ENCODE measurements at places on chromosomes 16 and 17.
A peak's percentile ranks its signal among the peaks of the same experiment; 100 is the strongest.

- peak; percentile 88 for DNase-seq
Measured at GRCh38 chr17:81500047-81500446, 12.6 kb downstream of the ACTG1 start.

- no peak for DNase-seq
Measured at GRCh38 chr16:760065-760464, 469 bp upstream of the MSLN start.

DNA sequence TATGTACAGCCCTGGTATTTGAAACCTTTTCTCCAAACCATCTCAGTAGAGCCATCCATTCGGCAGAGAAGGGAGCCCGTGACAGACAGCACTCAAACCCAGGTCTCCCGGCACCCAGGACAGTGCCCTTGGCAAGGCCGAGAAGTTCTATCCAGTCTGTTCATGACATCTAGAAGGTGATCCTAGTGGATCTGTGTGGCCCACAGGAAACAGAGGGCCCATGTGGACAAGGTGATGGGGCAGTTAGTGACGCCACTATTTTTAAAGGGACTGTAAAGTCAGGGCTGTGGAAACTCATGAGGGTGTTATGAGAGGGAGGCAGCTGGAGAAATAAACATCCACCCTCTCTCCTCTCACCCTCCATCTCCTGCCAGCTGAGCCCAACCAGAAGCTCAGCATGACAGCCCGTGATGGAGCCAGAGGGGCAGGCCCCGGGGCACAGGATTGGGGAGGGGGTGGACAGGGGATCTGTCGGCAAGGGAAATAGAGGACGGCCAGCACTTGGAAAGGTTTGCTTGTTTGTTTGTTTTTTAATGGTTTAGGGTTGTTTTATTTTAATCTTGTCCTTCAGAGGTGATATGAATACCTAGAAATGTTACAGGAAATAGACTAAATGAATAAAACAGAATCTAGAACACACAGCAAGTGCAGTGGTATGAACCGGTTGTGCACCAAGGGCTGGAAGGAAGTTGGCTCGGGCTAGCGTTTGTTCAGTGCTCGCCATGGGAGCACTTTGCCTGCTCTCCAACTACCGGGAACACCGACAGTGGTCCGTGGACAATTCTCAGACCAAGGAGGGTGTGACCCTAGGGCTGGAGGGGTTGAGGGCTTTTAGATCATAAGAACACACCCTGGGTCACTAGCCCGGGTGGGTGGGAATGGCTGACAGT lies 17.1 kb downstream of the MYLK3 start:
- peak; percentile 37 for DNase-seq

- DNase-seq = no peak
Measured at GRCh38 chr17:58829172-58829637, 73.6 kb downstream of the PPM1E start.

DNA sequence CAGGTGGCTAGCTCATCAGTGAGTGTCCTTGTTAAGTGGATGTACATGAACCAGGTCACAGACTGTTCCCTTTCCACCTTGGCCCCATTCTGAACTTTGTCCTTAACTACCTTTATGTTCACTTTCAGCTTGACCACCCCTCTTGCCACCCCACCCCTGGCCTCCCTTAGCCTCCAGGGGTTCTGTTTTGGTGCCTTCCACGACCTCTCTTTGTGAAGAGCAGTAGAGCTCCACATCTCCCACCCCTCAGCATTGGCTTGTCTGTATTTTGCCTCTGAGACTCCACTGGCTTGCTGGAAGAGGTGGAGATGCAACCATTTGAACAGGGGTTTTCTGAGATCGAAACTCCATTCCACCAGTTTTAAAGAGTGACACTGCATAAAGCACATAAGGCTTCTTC lies 123.5 kb downstream of the RGS9 start:
- DNase-seq = no peak

GRCh38 chr17:79048826-79049755 lies 25.1 kb downstream of the C1QTNF1 start:
- DNase-seq = no peak

DNA sequence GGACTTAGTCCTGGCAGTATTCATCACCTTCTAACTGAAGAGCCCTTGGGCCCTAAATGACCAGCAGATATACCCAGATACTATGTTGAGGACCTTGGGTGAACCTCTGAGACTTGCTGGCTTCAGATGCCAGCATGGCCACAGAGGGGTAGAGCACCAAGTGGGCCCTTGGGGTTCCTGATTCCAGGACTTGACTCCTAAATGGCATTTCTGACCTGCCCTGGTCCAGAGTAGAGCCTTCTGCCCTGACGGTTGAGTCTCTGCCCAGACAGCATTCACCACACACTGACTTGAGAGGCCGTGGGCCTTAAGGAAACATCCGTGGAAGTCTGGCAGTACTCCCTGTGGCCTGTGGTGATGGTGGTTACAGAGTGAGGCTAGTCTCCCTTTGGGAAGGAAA lies 2.8 kb upstream of the APPBP2 start:
- DNase-seq = no peak

DNA sequence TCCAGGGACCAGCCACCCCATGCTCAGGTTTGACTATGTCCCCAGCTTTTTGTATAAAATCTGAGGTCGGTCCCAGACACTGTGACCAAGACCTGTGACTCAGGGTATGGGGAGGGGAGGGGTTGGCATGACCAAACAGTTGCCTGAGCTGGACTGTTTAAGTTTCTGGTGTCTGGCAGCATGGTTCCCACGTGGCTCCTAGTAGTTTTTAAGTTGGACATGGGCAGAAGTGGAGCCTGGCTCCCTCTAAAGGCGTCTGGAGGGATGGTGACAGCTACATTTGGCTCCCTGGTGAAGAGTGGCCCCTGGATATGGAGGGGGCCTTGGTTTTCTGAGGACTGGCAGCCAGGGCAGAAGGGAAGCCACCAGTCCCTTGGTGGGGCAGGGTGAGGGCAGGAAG lies 7.9 kb downstream of the SMCR8 start:
- DNase-seq = no peak

DNA sequence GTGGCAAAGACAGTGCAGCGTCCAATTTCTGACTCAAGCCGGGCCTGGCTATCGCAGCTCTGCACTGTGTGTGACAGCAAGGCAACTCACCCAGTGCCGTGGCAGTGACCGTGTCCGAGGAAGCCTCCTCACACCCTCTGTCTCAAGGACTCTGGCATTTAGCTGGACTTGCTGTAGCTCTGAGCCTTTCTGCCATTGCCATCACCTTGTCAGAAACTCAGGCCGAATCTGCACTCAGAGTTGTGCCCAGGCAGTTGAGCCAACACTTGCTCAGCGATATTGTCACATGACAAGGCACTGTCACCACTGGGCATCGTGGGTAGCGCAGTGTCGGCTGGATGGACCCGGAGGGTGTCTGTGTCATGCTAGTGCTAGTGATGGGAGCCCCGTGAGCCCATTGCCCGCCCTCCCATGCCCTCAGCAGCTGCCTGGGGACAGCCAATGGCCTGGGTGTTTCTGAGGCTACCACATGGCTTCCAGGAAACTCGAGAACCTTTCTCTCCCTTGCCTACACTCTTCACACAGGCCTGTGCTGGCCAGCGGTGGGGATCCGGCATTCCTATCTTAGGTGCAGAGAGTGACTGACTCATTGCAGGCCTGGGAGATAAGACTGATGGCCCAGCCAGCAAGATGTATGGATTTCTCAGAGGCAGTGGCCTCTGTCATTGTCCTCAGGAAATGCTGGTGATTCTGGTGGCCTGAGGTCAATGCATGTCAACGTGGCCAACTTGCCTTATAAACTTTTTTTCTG lies 22.1 kb upstream of the STH start:
- peak; percentile 97 for DNase-seq

DNA sequence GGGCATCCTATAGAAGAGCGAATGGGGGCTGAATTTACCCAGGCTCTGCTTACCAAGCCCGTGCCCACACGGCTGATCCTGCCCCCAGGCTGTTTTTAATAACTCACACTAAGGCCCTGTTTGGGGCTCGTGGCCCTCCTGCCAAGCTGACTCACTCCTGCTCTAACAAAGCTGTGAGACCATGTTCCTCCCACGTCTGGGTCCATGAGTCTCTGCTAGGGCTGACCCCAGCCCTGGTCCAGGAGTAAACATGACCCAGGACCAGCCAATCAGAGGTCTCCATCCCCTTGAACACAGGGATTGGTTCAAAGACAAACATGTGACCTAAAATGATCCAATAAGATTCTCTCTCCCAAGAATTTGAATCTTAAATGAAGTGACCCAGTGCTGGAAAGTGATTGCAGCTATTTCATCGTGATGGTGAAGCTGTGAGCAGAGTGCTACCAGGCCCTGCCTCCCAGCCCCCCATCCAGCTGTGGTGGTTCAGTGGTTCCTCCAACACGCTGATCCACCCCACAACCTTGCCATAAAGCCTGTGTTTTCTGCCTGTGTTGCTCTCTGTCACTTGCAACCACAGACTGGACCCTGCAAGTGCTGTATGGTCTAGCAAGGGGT lies 57.2 kb downstream of the C16orf82 start:
- peak; percentile 48 for DNase-seq

GRCh38 chr17:74935585-74936469 lies at the start of gene OTOP3:
Gene OTOP3, plus strand, starts transcription at chr17:74935898. Its CDS starts 24 bp downstream, at chr17:74935922.
- no peak for DNase-seq

DNA sequence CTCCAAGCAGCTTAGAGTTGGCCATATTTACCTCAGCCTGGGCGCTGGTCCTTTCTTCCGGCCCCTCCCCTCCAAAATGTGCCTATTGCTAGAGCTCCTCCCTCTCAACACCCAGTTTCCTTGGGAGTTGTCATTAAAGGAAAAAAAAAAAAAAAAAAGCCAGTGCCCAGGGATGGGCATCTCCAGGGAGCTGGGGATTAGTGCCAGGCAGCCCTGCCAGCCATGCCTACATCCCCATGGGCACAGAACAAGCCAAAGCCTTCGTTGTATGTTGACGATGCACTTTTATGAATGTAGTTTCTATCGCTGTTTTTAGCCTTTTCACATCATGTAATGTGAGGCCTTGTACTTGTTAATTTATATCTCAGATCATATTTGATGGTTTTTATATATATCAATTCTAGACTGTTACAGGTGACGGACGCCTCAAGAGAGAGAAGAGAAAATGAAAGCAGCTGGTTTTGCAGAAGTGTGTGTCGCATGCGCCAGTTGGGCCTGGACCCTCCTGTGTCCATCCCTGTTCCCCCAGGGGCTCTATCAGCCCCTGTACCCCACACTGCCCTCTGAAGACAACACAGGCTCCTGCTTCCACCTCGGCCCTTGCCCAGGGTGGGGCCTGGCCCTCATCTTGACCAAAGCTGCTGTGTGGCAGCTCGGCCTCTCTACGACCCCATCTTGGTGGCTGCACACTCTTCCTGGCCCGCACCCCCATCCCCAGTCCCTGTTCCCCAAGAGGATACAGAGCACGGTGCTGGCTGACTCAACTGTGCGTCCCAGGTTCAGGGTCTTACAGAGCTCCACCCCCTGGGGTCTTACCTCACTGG lies 4.8 kb downstream of the LIMD2 start:
- DNase-seq = no peak

- DNase-seq = no peak
Measured at GRCh38 chr16:53895433-53895832, 191.5 kb downstream of the FTO start.

GRCh38 chr17:17147821-17148220 lies 58.3 kb downstream of the PLD6 start:
- DNase-seq = no peak

GRCh38 chr16:54355251-54355650 lies 68.7 kb upstream of the IRX3 start:
- no peak for DNase-seq

DNA sequence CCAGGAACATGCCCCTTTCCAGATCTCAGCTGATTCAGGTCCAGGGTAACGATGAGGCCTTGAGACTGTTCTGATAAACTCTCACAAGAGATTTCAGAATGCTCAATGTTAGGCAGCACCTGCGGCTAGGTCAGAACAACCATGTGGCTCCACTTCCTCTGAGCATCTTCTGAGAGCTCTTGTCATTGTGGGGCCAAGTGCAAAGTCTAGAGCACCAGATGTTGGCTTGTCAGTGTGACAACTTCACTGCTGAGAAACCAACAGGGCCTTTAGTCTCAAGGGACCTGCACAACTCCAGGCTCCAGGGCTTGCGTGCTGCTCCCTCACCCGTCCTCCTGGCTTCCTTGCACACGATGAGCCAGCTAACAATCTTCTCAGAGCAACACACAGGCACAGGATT lies 29.0 kb downstream of the FCSK start:
- DNase-seq = no peak

- DNase-seq = peak; percentile 12
Measured at GRCh38 chr17:43129671-43130010, 4.5 kb upstream of the BRCA1 start.

DNA sequence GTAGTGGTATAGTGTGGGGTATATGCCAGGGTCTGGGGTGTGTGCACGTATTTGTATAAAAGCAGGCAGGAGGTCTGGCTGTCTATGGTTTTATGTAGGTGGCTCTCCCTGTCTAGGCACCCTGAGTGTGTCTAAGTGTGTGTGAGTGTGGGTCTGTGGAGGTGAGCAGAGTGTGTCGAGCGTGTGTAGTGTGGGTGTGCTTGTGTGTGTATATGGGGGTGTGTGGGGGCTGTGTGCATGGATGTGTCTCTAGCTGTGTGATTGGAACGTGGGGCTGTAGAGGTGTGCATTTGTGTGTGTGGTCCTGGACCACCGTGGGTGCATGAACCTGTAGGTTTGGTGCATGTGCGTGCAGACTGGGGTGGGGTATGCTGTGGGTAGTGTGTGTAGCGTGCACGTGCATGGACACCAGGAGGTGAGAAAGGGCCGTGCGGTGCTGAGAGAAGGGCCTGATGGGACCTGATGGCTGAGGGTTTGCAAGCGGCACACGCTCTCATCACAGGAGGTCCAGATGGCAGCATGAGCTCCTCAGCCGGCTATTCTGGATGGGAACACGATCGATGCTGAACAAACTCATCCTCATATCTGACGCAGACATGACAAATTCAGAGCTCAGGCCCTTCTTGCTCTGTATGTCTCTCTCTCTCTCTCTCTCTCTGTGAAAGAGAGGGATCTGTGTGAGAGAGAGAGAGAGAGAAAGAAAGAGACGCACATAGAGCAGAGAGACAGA lies 27.7 kb downstream of the SPACA3 start:
- peak; percentile 40 for DNase-seq

DNA sequence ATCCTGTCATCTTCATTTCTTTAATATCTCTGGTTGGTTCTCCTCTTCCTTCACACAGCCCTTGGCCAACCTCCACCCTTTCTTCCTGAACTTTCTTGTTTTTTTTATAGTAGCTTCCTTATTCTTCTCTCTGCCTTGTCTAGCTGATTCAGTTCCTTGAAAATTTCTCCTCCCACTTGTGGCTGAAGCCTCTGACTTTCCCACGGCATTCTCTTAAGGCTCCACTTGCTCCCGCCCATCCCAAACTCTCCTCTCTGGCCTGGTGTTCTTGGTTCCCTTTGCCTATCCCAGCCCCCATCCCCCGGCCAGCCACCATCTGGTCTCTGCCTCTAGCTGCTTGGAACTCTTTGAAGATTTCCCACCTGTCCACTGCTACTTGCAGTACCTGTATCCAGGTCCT lies 29.1 kb downstream of the NLRP1 start:
- no peak for DNase-seq

Measured in islet precursor cell (in vitro differentiated cells).